Ovary (tissue), 10 donors: ENCODE measurements at places on chromosomes 5 and 9. TPM values are rescaled to one million over a fixed set of nuclear protein-coding genes. Genes with fewer than 3 reads are reported as not detected.
A peak's percentile ranks its signal among the peaks of the same experiment; 100 is the strongest.

MYORG gene
- 1.0 TPM for total RNA-seq

GRCh38 chr9:24590432-24590831 lies 44.7 kb upstream of the IZUMO3 start:
- no peak overlapping the region for H3K27ac ChIP-seq
- no peaks in the 10 kb centered on the region for H3K4me1 ChIP-seq
- no peaks in the 10 kb centered on the region for H3K27me3 ChIP-seq
- no peaks in the 10 kb centered on the region for H3K36me3 ChIP-seq

- H3K4me3 ChIP-seq = no peak overlapping the region
- H3K27ac ChIP-seq = no peak overlapping the region
- H3K36me3 ChIP-seq = no peaks in the 10 kb centered on the region
- DNase-seq = no peak
- peaks cover 1% of the 10 kb centered on the region for H3K4me1 ChIP-seq
- H3K27me3 ChIP-seq = no peaks in the 10 kb centered on the region
These were observed 6.1 kb upstream of the PHF19 start for GRCh38 chr9:120882935-120883607.

GRCh38 chr5:79201206-79201605 lies 34.7 kb upstream of the JMY start:
- no peaks in the 10 kb centered on the region for H3K36me3 ChIP-seq
- no peaks in the 10 kb centered on the region for H3K27me3 ChIP-seq
- no peak overlapping the region for H3K27ac ChIP-seq
- DNase-seq = no peak

DNA sequence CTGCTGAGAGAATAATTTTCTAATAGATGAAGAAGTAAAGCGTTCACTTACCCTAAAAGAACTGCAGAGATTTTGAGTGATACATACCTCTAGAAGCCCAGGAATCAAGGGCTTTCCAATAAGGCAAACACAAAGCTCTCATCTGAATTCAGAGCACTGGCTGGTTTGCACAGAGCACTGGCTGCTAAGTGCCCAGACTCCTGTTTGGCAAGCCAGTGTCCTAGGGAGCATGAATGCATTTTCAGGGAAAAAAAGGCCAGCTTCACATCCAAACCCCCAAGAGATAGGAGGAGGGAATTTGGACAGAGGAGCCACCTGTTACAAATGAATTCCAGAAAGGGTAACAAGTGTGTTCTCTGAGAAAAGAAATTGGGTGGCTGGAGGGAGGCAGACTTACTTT lies 65.3 kb downstream of the ARSB start:
- no peak overlapping the region for H3K4me3 ChIP-seq
- no peak overlapping the region for H3K27ac ChIP-seq
- H3K27me3 ChIP-seq = no peaks in the 10 kb centered on the region

SLC6A3 gene
- 0.46 TPM for total RNA-seq

GRCh38 chr9:79694676-79695400 lies 123.1 kb downstream of the TLE4 start:
- DNase-seq = no peak
- no peak overlapping the region for H3K27ac ChIP-seq
- no peaks in the 10 kb centered on the region for H3K27me3 ChIP-seq
- no peaks in the 10 kb centered on the region for H3K36me3 ChIP-seq
- peaks cover 9% of the 10 kb centered on the region for H3K4me1 ChIP-seq

GRCh38 chr5:109450129-109450877 lies 40.5 kb upstream of the PJA2 start:
- no peaks in the 10 kb centered on the region for H3K36me3 ChIP-seq
- no peak overlapping the region for H3K27ac ChIP-seq
- H3K4me1 ChIP-seq = no peaks in the 10 kb centered on the region
- no peak for DNase-seq
- no peaks in the 10 kb centered on the region for H3K27me3 ChIP-seq

GRCh38 chr5:39977066-39977655 lies 552.4 kb upstream of the DAB2 start:
- DNase-seq = no peak
- H3K27me3 ChIP-seq = no peaks in the 10 kb centered on the region
- no peak overlapping the region for H3K4me3 ChIP-seq
- H3K4me1 ChIP-seq = no peaks in the 10 kb centered on the region
- H3K27ac ChIP-seq = no peak overlapping the region
- no peaks in the 10 kb centered on the region for H3K36me3 ChIP-seq

DNA sequence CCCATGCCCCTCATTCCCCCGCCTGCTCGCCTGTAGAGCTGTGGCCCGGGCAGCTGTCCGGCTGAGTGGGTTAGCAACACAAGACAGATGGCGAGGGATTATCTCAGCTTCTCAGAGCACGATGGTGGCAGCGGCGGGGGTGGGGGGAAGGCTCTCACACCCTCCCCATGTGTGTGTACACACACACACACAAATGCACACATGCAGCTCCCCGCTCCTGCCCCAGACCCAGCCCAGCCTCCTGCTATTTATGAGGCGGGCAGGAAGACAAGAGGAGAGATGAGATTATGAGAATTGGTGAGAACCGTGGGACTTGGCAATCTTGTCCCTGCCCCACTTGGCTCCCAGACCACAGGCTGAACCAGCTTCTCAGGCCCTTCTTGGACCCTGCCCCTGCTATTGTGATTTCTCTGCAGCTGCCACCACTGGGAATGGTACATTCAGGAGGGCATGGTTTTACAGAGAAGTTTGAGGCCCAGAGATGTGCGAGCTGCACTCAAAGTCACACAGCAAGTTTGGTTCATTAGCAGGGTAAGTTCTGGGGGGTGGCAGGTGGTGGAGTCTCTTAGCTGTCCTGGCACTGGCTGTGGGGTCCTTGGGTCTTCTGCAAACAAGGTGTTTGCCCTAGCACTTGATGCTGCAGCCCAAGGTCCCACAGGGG lies 51.0 kb upstream of the PSD2 start:
- H3K27me3 ChIP-seq = no peaks in the 10 kb centered on the region
- H3K4me3 ChIP-seq = no peak overlapping the region
- DNase-seq = no peak
- H3K36me3 ChIP-seq = no peaks in the 10 kb centered on the region
- peaks cover 6% of the 10 kb centered on the region for H3K4me1 ChIP-seq
- H3K27ac ChIP-seq = no peak overlapping the region

DNA sequence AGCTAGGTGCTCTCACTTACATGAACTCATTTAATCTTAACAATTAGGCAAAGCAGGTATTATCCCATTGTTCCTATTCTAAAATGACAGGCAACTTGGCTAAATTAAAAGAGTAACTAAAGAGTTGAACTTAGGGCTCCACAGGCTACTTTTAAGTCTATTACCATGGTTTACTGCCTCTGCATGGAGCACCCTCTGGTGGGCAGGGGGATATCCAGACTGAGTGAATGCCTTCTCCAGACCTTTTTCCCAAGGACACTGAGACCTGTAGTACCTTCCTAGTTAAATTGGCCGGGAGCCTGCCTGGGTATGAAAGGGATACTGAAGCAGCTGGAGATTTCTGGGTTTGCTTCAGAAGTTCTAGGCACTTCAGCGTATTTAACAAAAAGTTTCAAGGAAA lies 238.1 kb downstream of the ELAVL2 start:
- no peak overlapping the region for H3K4me3 ChIP-seq
- peaks cover 3% of the 10 kb centered on the region for H3K4me1 ChIP-seq
- H3K27me3 ChIP-seq = no peaks in the 10 kb centered on the region
- DNase-seq = no peak
- no peaks in the 10 kb centered on the region for H3K36me3 ChIP-seq

TBC1D13 gene
- 29.7 TPM for total RNA-seq

DNA sequence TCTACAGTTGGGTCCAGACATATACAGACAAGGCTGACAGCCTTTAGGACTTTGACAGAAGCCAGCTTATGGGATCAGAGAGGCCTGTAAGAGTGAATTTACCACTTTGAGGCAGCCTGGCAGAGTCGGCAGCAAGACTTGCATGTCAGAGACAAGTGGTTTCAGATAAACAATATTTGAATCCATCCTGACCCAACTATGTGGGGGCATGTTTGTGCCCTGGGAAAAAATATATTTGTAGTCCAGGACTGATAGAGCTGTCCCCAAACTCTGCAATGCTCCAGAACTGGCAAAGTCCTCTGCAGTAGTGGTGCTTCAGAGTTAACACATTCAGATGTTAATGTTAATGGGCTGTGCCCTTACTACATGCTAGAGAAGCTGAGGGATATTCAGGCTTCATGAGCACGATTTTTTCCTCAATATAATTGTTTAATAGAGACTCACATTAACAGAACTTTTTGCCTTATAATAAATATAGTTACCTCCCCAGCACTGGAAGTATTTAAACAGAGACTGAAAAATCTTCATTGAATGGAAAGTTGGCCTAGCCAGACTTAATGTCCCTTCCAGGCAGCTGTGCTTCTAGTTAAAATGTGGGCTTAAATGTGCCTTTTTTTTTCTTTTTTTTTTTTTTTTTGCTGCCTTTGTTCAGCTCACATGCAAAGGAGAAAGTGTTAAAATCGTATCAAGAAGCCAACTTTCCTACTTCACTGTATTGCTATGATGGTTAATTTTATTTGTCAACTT lies 42.9 kb downstream of the FEM1C start:
- H3K27me3 ChIP-seq = no peaks in the 10 kb centered on the region
- no peak overlapping the region for H3K27ac ChIP-seq
- no peak overlapping the region for H3K4me3 ChIP-seq
- H3K4me1 ChIP-seq = no peaks in the 10 kb centered on the region
- H3K36me3 ChIP-seq = no peaks in the 10 kb centered on the region
- DNase-seq = no peak

GRCh38 chr9:130658893-130659698 lies 5.3 kb upstream of the PRDM12 start:
- H3K4me1 ChIP-seq = peaks cover 4% of the 10 kb centered on the region
- H3K4me3 ChIP-seq = no peak overlapping the region
- DNase-seq = no peak
- H3K27ac ChIP-seq = no peak overlapping the region

- H3K4me3 ChIP-seq = no peak overlapping the region
- DNase-seq = no peak
- no peaks in the 10 kb centered on the region for H3K36me3 ChIP-seq
- no peaks in the 10 kb centered on the region for H3K4me1 ChIP-seq
- no peaks in the 10 kb centered on the region for H3K27me3 ChIP-seq
These were observed 50.0 kb downstream of the PCDH1 start for GRCh38 chr5:141828162-141828561.

DNA sequence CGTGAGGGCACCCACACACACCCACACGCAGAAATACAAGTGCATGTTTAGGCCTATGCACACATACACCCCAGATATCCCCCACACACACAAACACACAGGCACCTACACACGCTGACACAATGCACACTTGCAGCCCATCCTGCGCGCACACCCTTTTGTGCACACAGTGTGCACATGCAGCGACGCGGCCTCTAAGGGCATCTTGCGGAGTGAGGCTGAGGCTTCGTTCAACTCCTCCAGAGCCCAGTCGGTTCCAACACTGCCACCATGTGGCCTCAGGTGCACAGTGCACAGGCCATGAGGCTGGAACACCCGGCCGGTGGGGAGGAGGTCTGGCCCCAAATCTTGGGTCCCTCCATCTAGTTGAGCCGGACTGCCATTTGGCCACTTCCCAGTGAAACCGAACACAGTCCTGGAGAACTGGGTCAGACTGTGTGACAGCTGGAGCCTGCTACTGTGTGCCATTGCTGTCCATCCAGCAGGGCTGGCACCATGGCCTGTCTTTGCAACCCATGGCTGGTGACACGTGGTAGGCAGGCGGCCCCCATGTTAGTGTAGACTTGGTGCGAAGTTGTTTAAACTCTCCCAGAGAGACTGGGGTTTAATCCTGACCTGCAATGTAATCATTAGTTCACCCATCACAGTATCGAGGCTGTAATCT lies 97.7 kb upstream of the MVB12B start:
- DNase-seq = peak; percentile 66
- H3K27me3 ChIP-seq = no peaks in the 10 kb centered on the region
- H3K4me1 ChIP-seq = no peaks in the 10 kb centered on the region

NRG2 gene
- total RNA-seq = 9.4 TPM

GRCh38 chr9:347667-348292 lies 133.1 kb downstream of the DOCK8 start:
- H3K4me1 ChIP-seq = peaks cover 4% of the 10 kb centered on the region
- H3K27ac ChIP-seq = no peak overlapping the region
- no peaks in the 10 kb centered on the region for H3K27me3 ChIP-seq
- H3K4me3 ChIP-seq = no peak overlapping the region
- no peak for DNase-seq
- H3K36me3 ChIP-seq = no peaks in the 10 kb centered on the region

- H3K36me3 ChIP-seq = no peaks in the 10 kb centered on the region
- no peak for DNase-seq
- no peaks in the 10 kb centered on the region for H3K27me3 ChIP-seq
- no peak overlapping the region for H3K4me3 ChIP-seq
- H3K4me1 ChIP-seq = peaks cover 13% of the 10 kb centered on the region
These were observed 52.4 kb downstream of the MEF2C start for GRCh38 chr5:88830567-88830966.

- no peak overlapping the region for H3K4me3 ChIP-seq
- H3K36me3 ChIP-seq = no peaks in the 10 kb centered on the region
- DNase-seq = no peak
These were observed 9.9 kb downstream of the FSD1L start for GRCh38 chr9:105457560-105458294.

PCDHGA9 gene
- 10.6 TPM for total RNA-seq

DNA sequence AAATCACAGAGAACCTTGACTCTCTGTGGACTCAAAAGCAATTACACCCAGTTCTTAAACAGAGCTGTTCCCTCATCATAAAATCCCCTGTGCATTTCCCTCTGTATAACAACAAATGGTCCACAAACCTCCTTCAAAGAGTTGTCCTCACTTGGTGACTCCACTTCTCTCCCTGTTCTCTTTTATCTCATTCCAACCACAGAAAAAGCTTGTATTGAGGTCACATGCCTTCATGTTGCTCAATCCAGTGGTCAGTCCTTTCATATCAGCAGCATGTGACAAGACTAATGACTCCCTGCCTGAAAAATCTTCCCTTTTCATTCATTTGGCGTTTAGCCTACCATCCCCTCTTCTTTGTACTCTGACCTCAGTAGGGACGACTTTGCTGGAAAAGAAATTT lies 158.0 kb downstream of the DEPDC1B start:
- H3K4me3 ChIP-seq = no peak overlapping the region
- no peak overlapping the region for H3K27ac ChIP-seq
- H3K36me3 ChIP-seq = no peaks in the 10 kb centered on the region
- DNase-seq = no peak

ANKRD34B gene
- not detected for total RNA-seq

SPATA31C1 gene
- total RNA-seq = not detected

GLRA1 gene
- total RNA-seq = not detected

SLC34A3 gene
- total RNA-seq = not detected

DNA sequence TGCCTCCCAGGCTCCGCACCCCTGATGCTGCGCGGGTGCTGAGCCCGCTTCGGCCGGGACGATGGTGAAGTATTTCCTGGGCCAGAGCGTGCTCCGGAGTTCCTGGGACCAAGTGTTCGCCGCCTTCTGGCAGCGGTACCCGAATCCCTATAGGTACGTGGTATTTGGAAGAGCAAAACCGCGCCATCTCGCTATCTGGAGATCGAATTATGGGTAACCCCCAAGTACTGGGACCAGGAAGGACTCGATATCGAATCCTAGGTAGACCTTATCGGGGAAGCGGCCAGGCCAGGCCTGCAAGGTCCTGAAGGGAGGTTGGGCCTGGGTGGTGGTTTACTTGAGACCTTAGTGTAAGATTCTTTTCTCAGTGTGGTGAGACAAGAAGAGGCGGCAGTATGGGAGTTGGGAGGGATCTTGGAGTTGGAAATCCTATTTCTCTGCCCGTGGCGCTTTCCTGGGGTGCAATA lies 359 bp downstream of the PRELID1 start:
- no peaks in the 10 kb centered on the region for H3K27me3 ChIP-seq
- H3K27ac ChIP-seq = peak overlapping the region; percentile 64
- peaks cover 16% of the 10 kb centered on the region for H3K4me1 ChIP-seq
- DNase-seq = no peak
